ENCODE measurements at places on chromosomes 5 and 9. TPM values are rescaled to one million over a fixed set of nuclear protein-coding genes. Genes with fewer than 3 reads are reported as not detected.

DNA sequence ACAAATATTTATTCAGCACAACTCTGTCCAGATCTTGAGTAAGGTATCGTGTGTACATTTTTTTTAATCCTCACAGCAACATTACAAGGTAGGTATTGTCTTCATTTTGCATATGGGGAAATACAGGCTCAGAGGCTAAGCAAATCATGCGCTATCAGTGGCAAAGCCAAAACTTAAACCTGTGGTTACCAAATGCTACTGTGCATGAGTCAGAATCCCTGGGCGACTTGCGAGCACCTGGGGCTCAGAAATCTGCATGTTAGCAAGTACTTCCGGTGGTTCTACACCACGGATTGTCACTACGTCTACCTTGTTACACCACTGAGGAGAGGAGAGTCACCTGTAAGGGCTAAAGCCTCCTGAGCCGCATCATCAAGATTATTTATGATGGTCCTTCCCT, 21.3 kb downstream of the C5orf58 start:
- H3K27me3 ChIP-seq = peaks cover 95% of the 10 kb centered on the region
- H3K4me3 ChIP-seq = no peak overlapping the region
- no peak for DNase-seq
- no peak overlapping the region for H3K27ac ChIP-seq
- H3K4me1 ChIP-seq = no peaks in the 10 kb centered on the region

GRCh38 chr9:130421154-130421801, 23.5 kb upstream of the ASS1 start:
- H3K27ac ChIP-seq = no peak overlapping the region
- H3K4me3 ChIP-seq = no peak overlapping the region
- no peaks in the 10 kb centered on the region for H3K27me3 ChIP-seq

Gene CCNJL
- total RNA-seq = 2.9 TPM

DNA sequence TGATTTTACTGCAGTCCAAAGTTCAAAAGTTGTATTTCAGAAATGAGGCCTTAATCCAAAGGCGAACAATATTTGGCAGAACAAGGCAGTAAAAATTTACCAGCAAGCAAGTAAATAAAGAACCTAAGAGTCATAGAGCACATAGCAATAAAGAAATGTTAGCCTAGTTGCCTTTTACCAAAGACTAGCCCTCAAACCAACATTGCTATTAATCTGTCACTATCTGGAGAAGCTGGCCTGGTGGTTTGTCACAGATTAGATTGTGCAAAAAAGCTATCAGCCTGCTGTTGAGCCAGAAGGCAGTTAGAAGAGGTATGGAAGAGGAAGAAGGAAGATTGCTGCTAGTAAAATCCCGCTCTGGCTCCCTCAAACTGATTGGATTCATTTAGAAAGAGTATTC, 304.7 kb upstream of the KLF4 start:
- H3K36me3 ChIP-seq = no peaks in the 10 kb centered on the region
- H3K4me3 ChIP-seq = no peak overlapping the region
- H3K27me3 ChIP-seq = no peaks in the 10 kb centered on the region
- H3K27ac ChIP-seq = no peak overlapping the region
- H3K4me1 ChIP-seq = no peaks in the 10 kb centered on the region

GRCh38 chr9:19331877-19332276, 48.2 kb downstream of the RPS6 start:
- H3K4me1 ChIP-seq = no peaks in the 10 kb centered on the region
- H3K4me3 ChIP-seq = no peak overlapping the region
- no peak overlapping the region for H3K27ac ChIP-seq
- no peak for DNase-seq
- no peaks in the 10 kb centered on the region for H3K27me3 ChIP-seq

Gene CENPK
- 21.4 TPM for total RNA-seq

GRCh38 chr5:153802050-153802821, 236.5 kb downstream of the FAM114A2 start:
- DNase-seq = no peak
- no peaks in the 10 kb centered on the region for H3K36me3 ChIP-seq
- no peak overlapping the region for H3K27ac ChIP-seq
- peaks cover 15% of the 10 kb centered on the region for H3K27me3 ChIP-seq
- no peaks in the 10 kb centered on the region for H3K4me1 ChIP-seq
- no peak overlapping the region for H3K4me3 ChIP-seq

GRCh38 chr9:1591310-1591709, 423.8 kb upstream of the SMARCA2 start:
- no peaks in the 10 kb centered on the region for H3K27me3 ChIP-seq
- no peak overlapping the region for H3K4me3 ChIP-seq
- no peaks in the 10 kb centered on the region for H3K4me1 ChIP-seq
- H3K27ac ChIP-seq = no peak overlapping the region

DNA sequence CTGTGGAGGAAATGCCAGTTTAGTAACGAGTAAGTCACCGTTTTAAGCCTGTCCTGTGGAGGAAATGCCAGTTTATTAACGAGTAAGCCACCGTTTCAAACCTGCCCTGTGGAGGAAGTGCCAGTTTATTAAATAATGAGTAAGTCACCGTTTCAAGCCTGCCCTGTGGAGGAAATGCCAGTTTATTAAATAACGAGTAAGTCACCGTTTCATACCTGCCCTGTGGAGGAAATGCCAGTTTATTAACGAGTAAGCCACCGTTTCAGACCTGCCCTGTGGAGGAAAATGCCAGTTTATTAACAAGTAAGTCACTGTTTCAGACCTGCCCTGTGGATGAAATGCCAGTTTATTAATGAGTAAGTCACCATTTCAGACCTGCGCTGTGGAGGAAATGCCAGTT, 18.9 kb upstream of the PDCD6 start:
- no peak for DNase-seq
- H3K27me3 ChIP-seq = no peaks in the 10 kb centered on the region
- H3K4me3 ChIP-seq = no peak overlapping the region
- no peaks in the 10 kb centered on the region for H3K4me1 ChIP-seq
- H3K36me3 ChIP-seq = peaks cover 29% of the 10 kb centered on the region

DNA sequence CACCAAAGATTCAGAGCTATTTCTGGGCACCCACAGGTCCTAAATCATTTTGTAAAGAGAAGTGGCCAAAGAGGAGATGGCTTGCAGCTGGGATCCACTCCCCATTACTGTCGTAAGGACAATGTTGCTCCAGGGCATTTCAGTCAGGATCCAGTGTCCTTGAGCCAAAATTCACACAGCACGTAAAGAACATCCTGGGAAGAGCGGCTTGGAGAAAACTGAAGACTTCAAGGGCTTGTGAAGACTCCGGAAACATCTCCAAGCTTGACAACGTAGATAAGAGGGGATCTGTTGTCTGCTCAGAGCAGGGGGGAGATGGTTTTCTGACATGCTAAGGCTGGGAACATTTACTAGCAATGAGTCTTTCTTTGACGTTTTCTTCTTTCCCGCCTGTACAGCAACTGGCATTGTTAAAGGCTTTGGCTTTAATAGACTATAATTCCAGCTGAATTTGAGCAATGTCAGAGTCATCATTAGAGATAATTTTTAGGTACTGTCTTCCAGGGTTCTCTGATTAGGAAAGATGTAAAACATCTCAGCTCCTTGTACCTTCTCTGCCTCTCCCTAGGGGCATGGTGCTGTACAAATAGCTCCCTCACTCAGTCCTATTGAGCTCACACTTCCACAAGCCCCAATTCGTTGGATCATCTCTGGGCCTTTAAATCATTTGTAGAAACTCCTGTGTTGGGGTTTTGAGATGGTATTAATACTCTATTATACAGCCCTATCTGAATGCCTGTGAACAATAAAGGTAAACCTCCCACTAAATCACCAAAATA, 39.7 kb downstream of the EGFLAM start:
- H3K27ac ChIP-seq = no peak overlapping the region
- no peaks in the 10 kb centered on the region for H3K4me1 ChIP-seq
- DNase-seq = no peak
- no peaks in the 10 kb centered on the region for H3K36me3 ChIP-seq
- no peaks in the 10 kb centered on the region for H3K27me3 ChIP-seq

DNA sequence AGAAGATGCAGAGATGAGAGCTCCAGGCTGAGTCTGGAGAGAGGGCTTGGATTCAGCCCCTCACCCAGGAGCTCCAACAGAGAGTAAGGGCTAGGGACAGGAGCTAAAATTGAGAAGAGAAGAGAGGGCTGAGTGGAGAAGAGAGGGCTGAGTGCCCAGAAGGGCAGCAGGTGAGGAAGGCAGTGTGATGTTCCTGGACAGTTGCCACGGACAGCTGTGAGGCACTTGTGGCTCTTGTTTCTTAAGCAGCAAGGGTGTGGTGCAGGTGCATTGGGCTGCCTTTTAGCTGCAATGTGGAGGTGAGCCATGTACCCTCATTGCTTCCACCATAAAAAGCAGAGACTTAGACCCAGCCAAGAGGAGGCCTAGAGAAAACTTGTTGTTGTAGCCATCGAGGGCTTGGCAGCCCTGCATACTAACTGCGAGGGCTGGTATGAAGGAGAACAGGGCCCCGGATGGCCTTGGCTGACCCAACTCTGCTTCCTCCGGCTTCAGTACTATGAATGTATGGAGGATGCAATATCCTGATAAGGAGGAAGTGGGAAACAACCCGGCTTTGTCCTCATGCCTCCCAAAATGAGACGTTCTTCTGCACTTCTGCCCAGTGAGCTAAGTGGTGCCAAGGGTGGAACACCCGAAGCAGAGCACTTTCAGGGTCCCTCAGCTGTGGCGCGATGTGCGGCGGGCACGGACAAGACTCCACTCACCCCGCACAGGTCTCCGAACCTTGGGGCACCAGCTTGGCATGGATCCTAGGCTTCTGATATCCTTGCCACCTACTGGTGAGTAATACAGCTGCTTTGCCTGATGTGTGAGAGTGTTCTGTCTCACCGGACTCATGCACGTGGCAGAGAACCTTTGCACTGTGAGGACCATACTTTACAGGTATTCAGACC, 65.2 kb downstream of the LRRC70 start:
- H3K4me1 ChIP-seq = no peaks in the 10 kb centered on the region
- H3K4me3 ChIP-seq = no peak overlapping the region
- no peaks in the 10 kb centered on the region for H3K27me3 ChIP-seq
- H3K27ac ChIP-seq = no peak overlapping the region

GRCh38 chr5:19534751-19535150, 453.2 kb downstream of the CDH18 start:
- H3K4me1 ChIP-seq = no peaks in the 10 kb centered on the region
- no peak overlapping the region for H3K4me3 ChIP-seq
- no peaks in the 10 kb centered on the region for H3K27me3 ChIP-seq
- H3K27ac ChIP-seq = no peak overlapping the region
- DNase-seq = no peak
- no peaks in the 10 kb centered on the region for H3K36me3 ChIP-seq

Gene PCDHA13
- not detected for total RNA-seq

DNA sequence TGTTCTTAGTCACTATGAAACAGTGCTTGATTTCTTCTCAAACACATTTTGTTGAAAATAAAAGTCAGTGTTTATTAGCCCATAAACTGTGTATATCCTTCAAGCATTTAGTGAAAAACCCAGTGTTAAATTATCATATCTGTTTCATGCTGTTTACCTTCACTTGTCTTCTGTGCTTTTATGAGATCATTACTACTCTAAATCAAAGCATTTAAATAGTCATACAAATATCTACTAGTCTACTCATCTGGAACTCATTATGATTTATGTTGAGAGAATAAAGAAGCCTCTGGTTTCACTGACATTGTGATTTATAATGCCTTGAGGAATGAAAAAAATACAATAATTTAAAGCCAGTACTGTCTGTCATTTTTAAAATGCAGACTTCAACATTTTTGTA, 366.5 kb downstream of the SLCO4C1 start:
- H3K27ac ChIP-seq = no peak overlapping the region
- H3K4me1 ChIP-seq = no peaks in the 10 kb centered on the region
- no peak overlapping the region for H3K4me3 ChIP-seq
- DNase-seq = no peak
- H3K36me3 ChIP-seq = no peaks in the 10 kb centered on the region

Gene ANKRD34B
- total RNA-seq = not detected

Gene PCDHGA2
- not detected for total RNA-seq

DNA sequence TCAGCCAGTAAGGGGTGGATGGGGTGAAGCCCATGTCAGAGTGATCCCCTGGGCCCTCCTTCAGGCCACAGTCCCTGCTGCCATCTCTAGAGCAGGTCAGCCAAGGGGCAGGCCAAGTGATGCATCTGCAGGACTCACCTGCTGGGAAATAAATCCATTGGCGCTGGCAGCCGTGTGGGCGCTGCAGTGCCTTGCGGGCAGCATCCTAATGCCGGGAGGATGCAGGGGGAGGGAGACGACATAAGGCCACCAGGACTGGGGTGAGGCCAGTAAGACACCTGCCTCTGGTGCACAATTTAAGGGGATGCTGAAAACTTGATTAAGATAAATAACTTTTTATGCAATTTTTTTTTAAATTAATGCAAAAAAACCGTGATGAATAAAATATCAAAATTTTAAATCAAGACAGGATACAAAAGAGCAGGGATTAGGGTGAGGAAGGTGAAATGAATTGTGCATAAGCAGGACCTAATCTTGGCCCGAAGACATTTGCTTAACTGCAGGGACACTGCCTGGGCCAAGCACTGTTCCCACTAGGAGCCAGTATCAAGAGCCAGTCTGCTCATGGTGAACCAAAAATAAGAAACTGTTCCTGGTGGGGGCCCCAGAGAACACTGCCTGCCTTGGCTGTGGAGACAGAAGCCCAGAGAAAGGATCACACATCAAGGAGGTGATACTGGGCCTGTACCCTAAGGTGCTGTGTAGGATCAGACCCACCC, 67.5 kb upstream of the CPLX2 start:
- H3K4me3 ChIP-seq = no peak overlapping the region
- peaks cover 29% of the 10 kb centered on the region for H3K4me1 ChIP-seq
- DNase-seq = no peak
- no peak overlapping the region for H3K27ac ChIP-seq

DNA sequence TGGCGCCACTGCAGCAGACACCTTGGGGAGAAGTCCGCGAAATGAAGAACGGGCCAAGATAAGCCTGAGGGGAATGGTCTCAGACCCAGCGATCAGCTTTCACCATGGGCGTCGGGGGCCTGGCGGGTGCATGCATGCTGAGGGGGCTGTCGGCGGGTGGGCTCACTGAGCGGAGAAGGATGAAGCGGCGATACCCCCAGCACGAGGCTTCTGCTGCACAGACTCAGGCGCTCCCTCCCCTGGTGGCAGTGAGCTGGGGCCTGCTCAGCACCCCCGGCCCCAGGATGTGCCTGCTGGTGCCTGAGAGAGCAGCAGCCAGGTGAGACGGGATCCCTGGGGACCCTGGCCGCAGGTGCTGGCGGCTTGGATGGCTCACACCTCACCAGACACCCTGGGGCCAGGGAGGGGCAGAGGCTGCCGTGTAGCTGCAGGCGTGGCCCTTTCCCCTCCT, 31.2 kb downstream of the CEP72 start:
- H3K4me3 ChIP-seq = no peak overlapping the region
- DNase-seq = no peak
- no peaks in the 10 kb centered on the region for H3K27me3 ChIP-seq
- H3K27ac ChIP-seq = no peak overlapping the region
- H3K36me3 ChIP-seq = peaks cover 27% of the 10 kb centered on the region
